ENCODE measurements at places on chromosomes 1 and 21.
A peak's percentile ranks its signal among the peaks of the same experiment; 100 is the strongest.

DNA sequence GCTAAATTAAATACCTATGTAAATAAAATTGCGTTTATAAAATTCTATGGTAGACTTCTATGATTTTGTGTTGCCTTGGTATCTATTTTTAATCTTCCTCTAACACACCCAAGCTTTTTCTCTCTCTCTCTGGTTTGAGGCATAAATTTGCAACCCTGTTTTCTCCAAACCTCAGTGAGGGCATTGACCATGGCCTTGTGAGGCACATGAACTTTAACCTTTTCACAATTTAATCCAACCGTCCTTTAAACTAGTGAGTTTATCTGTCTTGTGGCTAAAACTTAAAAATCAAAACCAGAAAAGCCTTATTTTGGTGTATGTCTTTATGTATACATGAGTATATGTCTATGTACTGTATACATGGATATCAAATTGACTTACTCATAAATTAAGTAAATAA is 746.6 kb upstream of the B3GALT2 start:
- no peak for DNase-seq

DNA sequence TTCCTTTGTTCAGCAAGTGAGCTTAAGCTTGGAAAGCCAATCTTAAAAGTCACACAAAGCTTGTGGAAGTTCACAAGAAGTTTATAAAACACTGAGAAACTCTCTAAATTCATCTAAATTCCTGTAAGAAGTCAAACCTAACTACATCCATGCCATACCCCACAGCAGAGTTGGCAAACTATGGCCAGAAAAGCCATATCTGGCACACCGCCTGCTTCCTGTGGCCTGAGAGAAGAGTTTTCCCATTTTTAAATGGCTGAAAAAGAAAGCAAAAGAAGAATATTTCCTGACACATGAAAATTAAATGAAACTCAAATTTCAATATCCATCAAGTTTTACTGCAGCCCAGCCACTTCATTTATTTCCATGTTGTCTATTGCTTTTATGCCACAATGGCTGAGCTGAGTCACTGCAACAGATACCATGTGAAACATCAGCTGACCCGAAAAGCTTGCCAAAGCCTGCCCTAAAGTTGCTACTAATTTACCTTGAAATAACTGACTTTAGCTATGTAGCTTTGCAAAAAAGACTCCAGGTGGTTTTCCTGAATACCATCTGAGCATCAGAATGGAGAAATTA is 237.1 kb downstream of the SLC45A1 start:
- no peak for DNase-seq

GRCh38 chr1:24743404-24744211 is 1.6 kb upstream of the CLIC4 start:
- no peak for DNase-seq

DNA sequence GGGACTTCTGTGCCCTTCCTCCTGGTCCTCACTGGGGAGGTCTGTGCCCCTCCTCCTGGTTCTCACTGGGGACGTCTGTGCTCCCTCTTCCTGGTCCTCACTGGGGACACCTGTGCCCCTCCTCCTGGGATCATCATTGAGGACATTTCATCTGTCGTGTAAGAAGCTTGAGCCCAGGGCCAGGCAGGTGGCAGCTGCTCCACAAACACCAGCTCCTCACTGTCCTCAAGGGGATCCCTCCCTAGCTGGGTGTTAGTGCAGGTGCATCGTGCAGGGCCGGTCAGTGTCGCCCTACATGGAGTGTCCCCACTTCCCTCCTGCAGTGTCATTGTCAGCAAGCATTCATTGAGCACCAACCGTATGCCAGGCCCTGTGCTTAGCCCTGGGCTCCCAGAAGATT is 312.7 kb downstream of the PTPRU start:
- DNase-seq, result no peak

GRCh38 chr1:209355415-209355814 is 228.1 kb upstream of the CAMK1G start:
- no peak for DNase-seq

GRCh38 chr21:45270306-45270821 is 17.3 kb downstream of the POFUT2 start:
- DNase-seq, result peak; percentile 1

Data from activated T-cell treated with anti-CD3 and anti-CD28 coated beads, Interleukin-2, amount 50 U/mL, for 4 hours (primary cell).